ENCODE measurements at places on chromosomes 7 and 10. TPM values are rescaled to one million over a fixed set of nuclear protein-coding genes. Genes with fewer than 3 reads are reported as not detected.

Gene SPDYE9
- 0.41 TPM for polyA plus RNA-seq

DNA sequence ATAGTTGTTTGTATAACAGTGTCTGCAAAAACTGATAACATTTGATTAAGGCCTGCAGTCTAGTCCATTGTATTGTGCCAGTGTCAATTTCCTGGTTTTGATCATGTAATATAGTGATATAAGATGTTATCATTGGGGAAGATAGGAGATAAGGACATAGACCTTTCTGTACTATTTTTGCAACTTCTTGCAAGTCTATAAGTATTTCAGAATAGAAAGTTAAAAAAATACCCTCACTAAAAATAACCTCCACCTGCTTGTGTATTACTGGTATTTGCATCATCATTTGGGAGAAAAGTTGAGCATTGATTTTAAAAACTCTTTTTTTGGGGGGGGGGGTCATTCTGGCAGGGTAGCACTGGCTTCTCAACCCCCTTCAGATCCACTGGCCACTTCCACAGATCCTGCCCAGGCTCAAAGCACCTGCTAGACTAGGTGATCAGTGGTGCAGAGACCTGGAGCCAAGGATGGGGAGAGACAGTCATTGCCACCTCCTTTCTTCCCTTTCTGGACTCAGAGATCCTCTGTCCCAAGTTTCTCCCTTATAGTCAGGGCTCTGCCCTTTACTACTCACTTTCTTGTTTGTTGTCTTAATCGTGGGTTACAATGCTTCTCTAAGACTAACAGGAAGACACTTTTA, 103.0 kb downstream of the RBM20 start:
- DNase-seq = no peak

Gene DYNC1I1
- 0.30 TPM for polyA plus RNA-seq

Gene GRM3
- polyA plus RNA-seq = 0.21 TPM

Gene CNPY1
- not detected for polyA plus RNA-seq

Gene EVX1
- not detected for polyA plus RNA-seq

- DNase-seq = no peak
Measured at GRCh38 chr7:95963446-95963990, 191.2 kb downstream of the DYNC1I1 start.

DNA sequence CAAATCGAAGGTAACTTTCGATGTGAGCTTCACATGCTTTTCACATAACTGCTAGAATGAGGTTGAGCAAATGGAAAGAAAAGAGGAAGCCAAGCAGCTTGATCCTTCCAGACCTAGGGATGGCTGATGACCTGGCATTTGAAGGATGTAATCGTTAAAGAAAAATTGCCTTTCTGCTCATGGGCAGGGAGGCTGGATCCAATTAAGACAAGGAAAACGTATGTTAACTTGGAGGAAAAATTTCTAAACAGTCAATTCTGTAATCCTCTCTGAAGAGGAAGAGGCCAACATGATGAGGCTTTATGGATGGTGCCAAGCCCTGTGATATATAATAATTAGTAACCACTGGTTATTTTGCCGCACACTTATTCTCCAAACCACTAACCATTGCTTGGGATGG, 12.5 kb downstream of the GRK5 start:
- no peak for DNase-seq

GRCh38 chr10:95341716-95342130, 50.9 kb upstream of the PDLIM1 start:
- DNase-seq = peak; percentile 71

GRCh38 chr7:134777470-134777869, 2.0 kb upstream of the CALD1 start:
- no peak for DNase-seq

DNA sequence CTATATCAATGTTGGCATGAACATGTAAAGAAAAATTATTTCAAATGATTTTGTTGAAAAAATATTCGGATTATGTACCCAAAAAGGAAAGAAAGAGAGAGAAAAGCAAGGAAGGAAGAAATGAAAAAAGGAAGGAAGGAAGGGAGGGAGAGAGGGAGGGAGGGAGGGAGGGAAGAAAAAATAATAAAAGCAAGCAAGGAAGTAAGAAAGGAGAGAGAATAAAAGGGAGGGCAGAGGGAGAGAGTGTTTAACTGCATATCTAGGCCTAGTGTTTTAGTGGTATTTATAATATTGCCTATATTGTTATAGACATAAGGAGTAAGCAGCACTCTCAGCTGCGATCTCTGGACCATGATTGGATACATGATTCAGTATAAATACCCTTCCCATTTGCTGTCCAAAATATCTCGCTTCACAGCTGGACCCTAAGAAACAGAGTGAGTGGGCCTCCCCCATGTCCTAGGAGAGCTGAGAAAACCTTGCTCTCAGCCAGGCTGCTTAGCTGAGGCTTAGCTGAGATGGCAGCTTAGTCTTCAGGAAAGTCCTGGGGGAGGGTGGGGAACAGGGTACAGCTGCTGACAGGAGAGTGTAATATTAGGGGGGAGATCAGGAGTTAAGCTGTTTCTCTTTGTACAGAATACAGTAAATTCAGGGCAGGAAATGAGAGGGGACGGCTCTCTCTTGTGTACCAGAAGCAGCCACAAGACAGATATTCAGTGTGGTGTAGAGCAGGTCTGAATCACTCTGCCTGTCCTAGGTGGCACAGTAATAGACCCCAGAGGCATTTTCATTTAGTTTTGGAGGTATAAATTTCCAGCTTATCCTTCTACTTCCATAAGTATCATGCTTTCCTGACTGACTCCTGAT, 66.8 kb upstream of the TARP start:
- no peak for DNase-seq

Gene EXOC6
- polyA plus RNA-seq = 17.8 TPM

DNA sequence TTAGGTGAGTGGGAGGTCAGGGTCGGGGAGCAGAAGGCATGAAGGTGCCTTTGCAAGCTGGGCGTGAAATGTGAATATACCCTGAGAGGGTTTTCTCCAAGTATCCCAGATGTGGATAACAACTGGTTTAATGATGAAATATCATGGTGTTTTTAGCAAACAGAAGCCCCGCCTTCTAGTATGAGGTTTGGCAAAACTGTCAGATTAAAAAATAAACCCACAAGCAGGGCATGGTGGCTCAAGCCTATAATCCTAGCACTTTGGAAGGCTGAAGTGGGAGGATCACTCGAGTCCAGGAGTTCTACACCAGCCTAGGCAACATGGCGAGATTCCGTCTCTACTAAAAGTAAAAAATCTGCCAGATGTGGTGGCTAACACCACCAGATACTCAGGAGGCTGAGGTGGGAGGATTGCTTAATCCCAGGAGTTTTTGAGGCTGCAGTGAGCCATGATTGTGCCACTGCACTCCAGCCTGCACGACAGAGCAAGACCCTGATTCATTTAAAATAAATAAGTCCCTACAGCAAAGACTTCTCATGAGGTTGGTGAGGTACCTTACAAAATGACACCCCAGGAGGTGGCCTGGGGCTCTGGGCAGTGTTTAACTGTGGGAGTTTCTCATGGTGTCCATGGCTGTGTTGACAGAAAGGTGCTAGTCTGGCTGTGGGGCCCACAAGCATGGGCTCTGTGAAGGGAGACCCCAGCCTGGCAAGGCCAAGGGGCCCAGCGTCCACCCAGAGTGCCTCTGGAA, 6.7 kb upstream of the PWWP2B start:
- DNase-seq = no peak

GRCh38 chr7:140297192-140297591, 101.1 kb downstream of the SLC37A3 start:
- DNase-seq = no peak

Gene CAV2
- 23.4 TPM for polyA plus RNA-seq

GRCh38 chr10:47314416-47314970, 7.8 kb upstream of the GDF2 start:
- DNase-seq = no peak

- no peak for DNase-seq
Measured at GRCh38 chr7:113202284-113202683, 83.9 kb upstream of the SMIM30 start.

- no peak for DNase-seq
Measured at GRCh38 chr7:84190016-84190705, 4.4 kb downstream of the SEMA3A start.

Data from renal pelvis (tissue), 12 donors.